ENCODE measurements at places on chromosomes 11 and 22. TPM values are rescaled to one million over a fixed set of nuclear protein-coding genes. Genes with fewer than 3 reads are reported as not detected.
A peak's percentile ranks its signal among the peaks of the same experiment; 100 is the strongest.

- no peak for DNase-seq
Observed at GRCh38 chr11:73598719-73599379, 937 bp upstream of the FAM168A start.

DNA sequence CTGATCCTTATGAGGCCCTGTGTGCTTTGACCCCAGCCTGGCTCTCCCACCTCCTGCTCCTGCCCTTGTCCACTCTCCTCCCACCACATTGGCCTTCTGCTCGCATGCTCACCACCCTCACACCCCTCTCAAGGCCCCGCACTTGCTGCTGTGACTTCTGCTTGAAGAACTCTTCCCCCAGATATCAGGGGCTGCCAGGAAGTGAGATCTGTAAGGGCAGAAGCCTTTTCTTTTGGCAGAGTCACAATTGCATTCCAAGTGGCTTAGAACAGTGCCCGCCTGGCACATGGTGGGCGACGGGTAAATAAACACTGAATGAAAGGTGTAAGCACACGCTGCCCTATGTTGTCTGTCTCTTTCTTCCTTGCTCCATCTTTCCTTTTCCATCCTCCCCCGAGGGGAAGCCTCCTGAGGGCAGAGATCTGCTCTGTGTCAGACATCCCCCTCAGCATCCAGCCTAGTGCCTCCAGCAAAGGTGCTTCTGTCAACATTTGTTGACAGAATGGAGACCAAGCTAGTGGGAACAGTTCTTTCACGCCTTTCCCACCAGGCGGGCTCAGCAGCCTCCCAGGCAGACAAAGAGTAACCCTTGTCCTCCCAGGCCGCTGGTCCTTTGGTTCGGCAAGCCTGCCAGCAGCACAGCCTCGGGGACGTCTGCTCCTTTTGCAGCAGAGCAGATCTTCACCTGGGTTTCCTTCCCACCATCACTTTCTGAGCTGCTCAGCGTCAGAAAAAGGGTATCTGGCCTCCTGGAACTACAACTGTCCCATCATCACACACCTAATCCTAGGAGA lies 10.0 kb upstream of the PEX26 start:
- no peak for DNase-seq

DNA sequence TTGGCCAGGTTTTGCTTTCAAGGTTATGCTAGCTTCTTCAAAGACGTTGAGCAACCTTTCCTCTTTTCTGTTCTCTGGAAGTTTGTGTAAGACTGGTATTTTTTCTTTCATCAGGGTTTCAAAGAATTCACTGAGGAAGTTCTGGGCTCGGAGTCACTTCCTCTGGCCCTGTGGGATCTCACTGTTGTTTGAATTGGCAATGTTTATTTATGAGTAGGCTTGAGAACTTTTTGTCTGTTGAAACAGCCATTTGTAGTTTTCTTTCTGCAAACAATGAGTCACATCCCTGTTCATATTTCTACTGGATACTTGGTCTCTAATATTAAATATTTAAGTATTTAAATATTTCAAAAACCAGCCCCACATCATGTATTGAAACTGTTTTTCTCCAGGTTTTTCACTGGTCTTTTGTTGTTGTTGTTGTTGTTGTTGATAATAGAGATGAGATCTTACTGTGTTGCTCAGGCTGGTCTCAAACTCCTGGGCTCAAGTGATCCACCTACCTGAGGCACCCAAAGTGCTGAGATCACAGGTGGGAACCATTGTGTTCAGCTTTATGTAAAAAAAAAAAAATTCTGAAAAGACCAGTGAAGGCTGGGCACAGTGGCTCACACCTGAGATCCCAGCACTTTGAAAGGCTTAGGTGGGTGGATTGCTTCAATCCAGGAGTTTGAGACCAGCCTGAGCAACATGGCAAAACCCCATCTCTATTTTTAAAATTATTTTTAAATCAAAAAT lies 26.9 kb downstream of the SUSD2 start:
- DNase-seq: peak; percentile 98

DNA sequence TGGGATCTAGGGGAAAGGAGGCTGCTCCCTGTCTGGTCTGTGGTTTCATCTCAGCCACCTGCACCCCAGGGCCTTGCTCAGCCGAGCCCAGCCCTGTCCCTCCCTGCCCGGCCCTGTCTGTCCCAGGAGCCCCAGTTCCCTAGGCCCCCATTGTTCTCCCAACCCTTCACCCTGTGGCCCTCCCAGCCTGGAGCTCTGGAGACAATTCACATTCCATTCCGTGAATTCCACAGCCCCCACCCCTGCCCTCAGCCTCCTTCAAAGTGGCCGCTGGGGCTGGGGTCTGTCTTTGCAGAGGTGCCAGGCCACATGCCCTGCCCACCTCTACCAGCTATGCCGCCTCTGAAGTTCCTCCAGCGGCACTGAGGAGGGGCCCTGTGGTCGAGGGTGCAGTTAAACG lies 77.9 kb upstream of the WNT11 start:
- DNase-seq: no peak

GRCh38 chr11:66845876-66846212 lies 2.6 kb downstream of the RCE1 start:
- no peak for DNase-seq

- DNase-seq: no peak
Observed at GRCh38 chr11:1440066-1440465, 46.5 kb downstream of the MOB2 start.

DNA sequence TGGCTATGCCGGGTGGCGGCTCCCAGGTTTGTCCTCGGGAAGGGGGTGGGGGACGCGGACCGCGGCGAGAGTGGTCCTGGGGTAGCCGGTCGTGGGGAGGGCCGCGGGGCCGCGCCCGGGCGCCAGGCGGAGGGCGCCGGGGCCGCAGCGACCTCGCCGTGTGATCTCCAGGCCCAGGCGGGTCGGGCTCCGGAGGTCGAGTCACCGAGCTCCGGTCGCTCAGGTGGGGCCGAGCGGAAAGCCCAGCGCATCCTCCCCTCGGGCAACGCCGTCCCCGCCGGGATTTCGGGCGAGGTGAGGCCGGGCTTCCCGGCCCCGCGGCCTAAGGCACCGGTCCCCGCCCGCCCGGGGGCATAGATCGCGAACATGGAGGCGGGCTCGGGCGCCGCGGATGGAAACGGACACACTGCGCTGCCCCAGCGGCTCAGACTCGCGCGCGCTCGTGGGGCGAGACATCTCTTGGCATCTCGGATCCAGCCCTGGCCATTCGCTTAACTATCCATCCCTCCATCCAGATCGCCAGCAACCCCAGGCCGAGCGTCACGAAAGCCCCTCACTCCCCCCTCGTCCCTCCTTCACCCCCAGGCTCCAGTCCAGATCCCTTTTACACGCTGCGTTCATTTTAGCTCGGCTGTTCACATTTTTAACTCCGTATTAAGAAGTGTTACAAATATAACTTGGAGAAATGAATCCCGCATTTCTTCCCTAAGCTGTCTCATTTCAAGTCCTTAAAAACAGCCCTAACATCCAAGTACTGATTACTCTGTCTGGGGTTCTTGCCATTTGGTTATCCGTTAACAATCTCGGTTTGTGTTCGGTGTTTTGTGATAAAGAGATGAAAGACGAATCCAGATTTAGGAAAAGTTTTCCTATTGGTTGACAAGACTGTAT lies 460 bp downstream of the ZC3H12C start:
- DNase-seq: peak; percentile 67

DNA sequence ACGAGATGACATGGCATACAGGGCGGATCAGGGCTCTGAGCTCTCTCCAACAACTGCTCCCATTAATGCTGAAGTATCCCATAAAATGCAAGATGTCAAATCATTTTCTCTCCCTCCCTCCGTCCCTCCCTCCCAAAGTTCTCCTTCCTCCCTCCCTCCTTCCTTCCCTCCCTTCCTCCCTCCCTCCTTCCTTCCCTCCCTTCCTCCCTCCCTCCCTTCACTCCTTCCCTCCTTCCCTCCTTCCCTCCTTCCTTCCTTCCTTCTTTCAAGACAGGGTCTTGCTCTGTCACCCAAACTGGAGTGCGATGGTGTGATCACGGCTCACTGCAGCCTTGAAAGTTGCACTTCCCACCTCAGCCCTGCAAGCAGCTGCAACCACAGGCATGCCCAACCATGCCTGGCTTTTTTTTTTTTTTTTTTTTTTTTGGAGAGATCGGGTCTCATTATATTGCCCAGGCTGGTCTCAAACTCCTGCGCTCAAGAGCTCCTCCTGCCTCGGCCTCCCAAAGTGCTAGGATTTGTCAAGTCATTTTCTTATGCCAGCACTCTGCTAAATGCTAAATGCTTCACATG lies 38.2 kb downstream of the TXN2 start:
- DNase-seq: no peak

Gene APOC3
- total RNA-seq: not detected

Gene KAT5
- total RNA-seq: 48.8 TPM

Gene OR52I1
- not detected for total RNA-seq

Gene CELSR1
- 2.1 TPM for total RNA-seq

Gene GGTLC3
- total RNA-seq: not detected
